Natural killer cell treated with Interleukin-12 subunit alpha and Interleukin-12 subunit beta and Interleukin-15 and Interleukin-18, amount 100 ng/mL, for 72 hours (primary cell): ENCODE measurements at places on chromosomes 2 and 18. TPM values are rescaled to one million over a fixed set of nuclear protein-coding genes. Genes with fewer than 3 reads are reported as not detected.

DNA sequence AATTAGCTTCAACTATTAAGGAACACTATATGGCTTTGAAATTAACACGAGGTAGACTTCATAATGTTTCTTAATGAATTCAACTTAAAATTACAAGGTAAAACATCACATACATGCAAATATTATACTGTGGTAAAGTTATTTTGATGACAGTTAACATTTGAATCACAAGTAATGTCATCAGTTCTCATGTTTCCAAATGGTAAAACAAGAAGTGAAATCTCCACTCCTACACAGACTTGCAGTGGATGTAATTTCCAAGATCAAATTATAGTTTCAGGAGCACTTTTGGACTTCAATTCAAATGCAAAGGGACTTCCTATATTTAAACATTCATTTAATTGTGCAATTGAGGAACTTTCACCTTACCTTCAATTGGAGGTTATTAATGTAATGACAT lies 39.1 kb downstream of the C18orf54 start:
- H3K27me3 ChIP-seq: no peaks in the 10 kb centered on the region
- no peak for DNase-seq
- H3K36me3 ChIP-seq: no peaks in the 10 kb centered on the region
- peaks cover 6% of the 10 kb centered on the region for H3K4me1 ChIP-seq

DNA sequence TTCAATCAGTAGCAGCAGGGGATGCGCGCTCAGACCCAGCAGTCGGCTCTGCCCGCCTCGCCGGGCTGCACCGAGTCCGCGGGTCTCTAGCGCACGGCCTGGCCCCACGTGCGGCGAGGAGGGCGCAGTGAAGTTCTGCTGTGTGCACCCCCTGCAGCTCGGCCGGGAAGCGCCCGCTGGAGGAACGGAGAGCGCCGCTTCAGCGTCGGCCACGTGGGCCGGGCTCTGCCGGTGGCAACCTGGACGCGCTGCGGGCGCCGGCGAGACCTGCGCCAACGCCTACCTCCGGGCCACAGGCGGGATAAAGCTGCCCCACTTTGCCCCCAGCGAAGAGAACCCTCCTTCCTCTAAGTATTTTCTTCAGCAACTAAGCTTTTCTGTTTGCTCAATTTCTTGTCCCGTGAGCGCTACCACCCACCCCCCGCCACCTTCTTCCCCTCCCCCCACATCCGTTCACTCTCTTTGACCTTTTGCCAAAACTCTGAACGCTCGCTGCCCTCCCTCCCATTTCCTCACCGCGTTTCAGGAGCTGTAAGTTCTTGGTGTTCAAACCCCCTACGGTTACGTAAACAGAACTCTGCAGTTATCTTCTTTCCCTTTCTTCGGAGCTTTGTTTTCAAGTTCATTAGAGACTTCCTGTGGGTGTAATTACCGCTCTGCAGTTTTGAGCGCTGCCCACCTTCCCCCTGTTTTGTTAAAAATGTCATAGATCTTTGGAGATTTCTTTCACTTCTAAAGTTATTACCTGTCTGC lies 42.6 kb upstream of the EDAR start:
- H3K4me1 ChIP-seq: peaks cover 9% of the 10 kb centered on the region
- H3K27me3 ChIP-seq: no peaks in the 10 kb centered on the region
- no peak for DNase-seq
- peak overlapping the region; percentile 52 for H3K27ac ChIP-seq
- peak overlapping the region; percentile 84 for H3K4me3 ChIP-seq

NT5C1B gene
- not detected for total RNA-seq

DNA sequence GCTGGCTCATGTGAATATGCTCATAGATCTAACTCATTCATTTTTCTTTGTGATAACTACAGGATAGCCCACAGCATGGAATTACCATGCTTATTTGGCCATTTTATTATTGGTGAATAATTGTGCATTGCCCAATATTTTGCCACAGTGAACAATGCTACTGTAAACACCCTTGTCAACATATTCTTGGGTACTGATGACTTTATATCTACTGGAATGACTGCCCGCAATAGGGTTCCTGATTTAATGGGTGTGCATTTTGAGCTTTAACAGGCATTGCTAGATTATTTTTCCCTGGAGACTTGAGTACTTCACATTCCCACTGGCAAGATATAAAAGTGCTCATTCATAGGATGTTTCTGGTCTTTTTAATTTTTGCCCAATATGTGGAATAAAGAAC lies 42.7 kb upstream of the EVA1A start:
- H3K4me3 ChIP-seq: no peak overlapping the region
- no peaks in the 10 kb centered on the region for H3K36me3 ChIP-seq
- no peak for DNase-seq
- H3K27ac ChIP-seq: no peak overlapping the region
- peaks cover 54% of the 10 kb centered on the region for H3K27me3 ChIP-seq

DNA sequence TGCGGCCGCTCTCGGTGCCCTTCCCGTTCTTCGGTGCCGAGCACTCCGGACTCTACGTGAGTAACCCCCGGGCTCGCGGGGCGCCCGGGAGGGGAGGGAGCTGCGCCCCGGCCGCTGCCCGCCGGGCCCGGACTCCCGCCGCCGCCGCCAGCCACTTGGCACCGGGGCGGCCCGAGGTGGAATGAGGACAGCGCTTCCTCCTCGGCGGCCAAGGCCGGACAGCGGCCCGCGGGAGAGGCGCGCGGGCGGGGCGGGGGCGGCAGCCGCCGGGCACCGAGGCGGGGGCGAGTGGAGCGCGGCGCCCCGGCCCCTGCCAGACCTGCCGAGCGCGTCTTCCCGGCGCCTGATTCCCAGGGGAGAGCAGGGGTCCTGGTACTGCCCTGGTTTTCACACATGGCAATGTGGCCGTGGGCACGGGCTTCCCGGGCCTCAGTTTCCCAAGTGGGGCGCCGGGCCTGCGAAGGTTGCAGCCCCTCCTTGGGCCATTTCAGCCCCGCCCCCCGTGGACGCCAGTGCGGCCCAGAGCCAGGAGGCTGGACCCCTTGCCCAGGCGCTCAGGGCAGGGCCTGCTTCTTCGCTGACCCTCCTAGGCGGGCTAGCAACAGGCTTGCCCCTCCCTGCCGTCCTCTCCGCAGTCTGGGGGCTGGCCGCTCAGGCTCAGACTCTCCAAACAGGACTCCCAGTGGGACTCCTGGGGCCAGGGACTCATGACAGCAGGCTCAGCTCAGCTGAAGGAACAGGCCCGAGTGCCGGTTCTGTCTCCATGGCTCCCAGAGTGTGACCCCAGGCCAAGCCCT lies 775 bp downstream of the SNED1 start:
- H3K36me3 ChIP-seq: no peaks in the 10 kb centered on the region
- no peak for DNase-seq
- H3K4me1 ChIP-seq: peaks cover 6% of the 10 kb centered on the region
- peaks cover 16% of the 10 kb centered on the region for H3K27me3 ChIP-seq

- DNase-seq: no peak
- H3K27ac ChIP-seq: no peak overlapping the region
- H3K27me3 ChIP-seq: no peaks in the 10 kb centered on the region
These were observed 109.4 kb downstream of the NRXN1 start for GRCh38 chr2:50922506-50922905.

DNA sequence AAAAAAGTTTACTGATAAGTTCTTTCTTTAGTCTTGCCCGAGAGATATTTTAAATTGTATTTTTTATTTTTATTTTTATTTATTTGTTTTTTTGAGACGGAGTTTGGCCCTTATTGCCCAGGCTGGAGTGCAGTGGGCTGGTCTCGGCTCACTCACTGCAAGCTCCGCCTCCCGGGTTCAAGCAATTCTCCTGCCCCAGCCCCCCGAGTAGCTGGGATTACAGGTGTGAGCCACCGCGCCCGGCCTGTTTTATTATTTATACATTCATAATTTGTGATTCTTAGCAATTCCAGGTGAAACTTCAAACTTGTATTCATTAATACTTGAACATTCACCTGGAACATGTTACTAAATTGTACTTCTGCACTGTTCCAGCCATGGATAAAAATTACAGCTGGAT lies 2.9 kb downstream of the CREB1 start:
- DNase-seq: no peak
- H3K4me1 ChIP-seq: peaks cover 33% of the 10 kb centered on the region
- H3K27ac ChIP-seq: peak overlapping the region; percentile 96
- peak overlapping the region; percentile 95 for H3K4me3 ChIP-seq
- no peaks in the 10 kb centered on the region for H3K27me3 ChIP-seq

DNA sequence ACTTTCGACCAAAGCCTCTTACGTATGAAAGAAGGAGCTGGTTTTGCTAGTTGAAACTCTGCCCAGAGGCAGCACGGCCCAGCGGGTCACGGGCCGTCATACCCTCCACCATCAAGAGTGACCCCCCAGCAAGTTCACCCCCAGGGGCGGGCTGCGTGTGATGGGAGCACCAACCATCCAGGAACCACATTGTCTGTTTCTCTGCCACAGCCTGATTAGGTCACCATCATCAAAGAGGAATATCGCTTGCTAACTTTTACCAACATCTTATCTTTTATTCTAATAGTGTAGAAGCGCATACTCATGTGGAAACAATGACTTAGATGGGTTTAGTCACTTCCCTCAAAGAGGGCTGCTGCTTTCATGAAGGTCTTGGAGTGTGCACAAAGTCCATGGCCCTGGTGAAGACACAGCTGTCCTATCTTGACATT lies 116.6 kb upstream of the SMIM21 start:
- no peak for DNase-seq
- no peak overlapping the region for H3K4me3 ChIP-seq
- no peak overlapping the region for H3K27ac ChIP-seq
- no peaks in the 10 kb centered on the region for H3K4me1 ChIP-seq
- peaks cover 17% of the 10 kb centered on the region for H3K27me3 ChIP-seq

TYW5 gene
- total RNA-seq: 10.7 TPM

GRCh38 chr18:61921621-61922235 lies 28.9 kb upstream of the RNF152 start:
- peak; percentile 51 for DNase-seq
- H3K4me3 ChIP-seq: peak overlapping the region; percentile 6
- no peaks in the 10 kb centered on the region for H3K36me3 ChIP-seq
- H3K27ac ChIP-seq: no peak overlapping the region
- peaks cover 7% of the 10 kb centered on the region for H3K4me1 ChIP-seq
- H3K27me3 ChIP-seq: no peaks in the 10 kb centered on the region

- H3K27ac ChIP-seq: no peak overlapping the region
- no peak for DNase-seq
- no peak overlapping the region for H3K4me3 ChIP-seq
- H3K4me1 ChIP-seq: no peaks in the 10 kb centered on the region
- H3K27me3 ChIP-seq: peaks cover 21% of the 10 kb centered on the region
These were observed 111.2 kb upstream of the KLHL29 start for GRCh38 chr2:23273786-23274185.

DNA sequence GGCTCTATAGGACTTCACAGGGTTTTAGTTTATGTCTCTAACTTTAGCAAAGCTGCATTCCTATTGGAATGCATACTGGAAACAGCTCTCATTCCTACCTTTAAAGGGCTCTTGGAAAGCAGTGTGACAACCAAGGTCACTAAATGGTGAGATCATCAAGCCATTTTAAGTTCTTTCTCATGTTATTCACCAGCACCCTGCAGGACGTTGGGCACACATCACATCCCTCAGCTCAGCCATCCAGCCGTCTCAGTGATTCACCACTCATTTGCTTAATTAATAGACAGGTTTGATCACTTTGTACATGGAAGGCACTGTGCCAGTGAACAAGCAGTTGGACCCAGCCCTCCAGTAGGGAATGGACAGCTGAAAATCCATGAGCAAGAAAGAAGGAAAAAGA lies 32.2 kb upstream of the RBM44 start:
- peaks cover 13% of the 10 kb centered on the region for H3K36me3 ChIP-seq
- H3K27me3 ChIP-seq: no peaks in the 10 kb centered on the region
- no peak overlapping the region for H3K4me3 ChIP-seq
- no peak for DNase-seq
- peaks cover 6% of the 10 kb centered on the region for H3K4me1 ChIP-seq

POTEC gene
- total RNA-seq: not detected

- no peaks in the 10 kb centered on the region for H3K36me3 ChIP-seq
- no peak overlapping the region for H3K4me3 ChIP-seq
- no peak overlapping the region for H3K27ac ChIP-seq
These were observed 288.8 kb upstream of the PIK3C3 start for GRCh38 chr18:41666231-41666630.

GRCh38 chr2:201257381-201257955 lies 2.9 kb upstream of the CASP8 start:
- H3K27ac ChIP-seq: peak overlapping the region; percentile 93
- H3K27me3 ChIP-seq: no peaks in the 10 kb centered on the region
- H3K4me3 ChIP-seq: peak overlapping the region; percentile 93
- peaks cover 5% of the 10 kb centered on the region for H3K36me3 ChIP-seq

DNA sequence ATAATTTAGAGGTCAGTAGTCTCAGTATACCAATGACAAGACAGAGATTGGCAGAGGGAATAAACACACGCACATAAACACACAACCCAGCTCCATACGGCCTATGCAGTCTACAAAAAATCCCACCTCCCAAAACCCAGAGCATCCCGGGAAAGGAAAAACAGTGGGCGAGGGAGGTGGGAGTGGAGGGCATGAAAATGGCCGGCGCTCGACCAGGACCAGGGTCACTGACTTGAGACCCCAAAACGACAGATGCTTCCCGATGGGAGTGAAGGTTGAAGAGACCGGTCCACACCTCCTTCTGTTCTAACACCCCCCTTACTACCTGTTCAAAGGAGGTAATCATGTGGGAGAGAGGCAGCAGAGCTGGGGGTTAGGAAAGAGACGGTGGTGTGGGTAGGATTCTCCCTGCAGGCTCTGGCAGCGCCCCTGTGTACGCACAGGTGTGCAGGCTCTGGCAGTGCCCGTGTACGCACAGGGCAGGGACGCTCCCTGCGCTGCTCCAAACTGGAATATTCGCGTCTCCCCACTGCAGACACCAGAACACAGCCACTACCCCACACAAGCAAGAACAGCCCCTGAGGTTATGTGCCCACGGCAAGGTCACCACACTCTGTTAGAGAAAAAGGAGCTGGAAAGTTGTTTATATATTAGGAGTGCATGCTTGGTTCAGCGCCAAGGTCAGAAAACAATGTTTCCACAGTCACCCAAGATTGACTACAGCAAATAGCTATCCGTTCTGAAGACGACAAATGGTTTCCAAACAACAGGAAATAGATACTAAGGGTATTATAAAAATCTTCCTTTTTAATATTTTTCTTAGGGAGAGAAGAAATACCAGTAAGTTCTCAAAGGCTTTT lies 67.9 kb downstream of the EIPR1 start:
- H3K4me3 ChIP-seq: no peak overlapping the region
- peaks cover 18% of the 10 kb centered on the region for H3K4me1 ChIP-seq
- no peaks in the 10 kb centered on the region for H3K27me3 ChIP-seq
- no peak for DNase-seq
- no peak overlapping the region for H3K27ac ChIP-seq
- H3K36me3 ChIP-seq: no peaks in the 10 kb centered on the region

DNA sequence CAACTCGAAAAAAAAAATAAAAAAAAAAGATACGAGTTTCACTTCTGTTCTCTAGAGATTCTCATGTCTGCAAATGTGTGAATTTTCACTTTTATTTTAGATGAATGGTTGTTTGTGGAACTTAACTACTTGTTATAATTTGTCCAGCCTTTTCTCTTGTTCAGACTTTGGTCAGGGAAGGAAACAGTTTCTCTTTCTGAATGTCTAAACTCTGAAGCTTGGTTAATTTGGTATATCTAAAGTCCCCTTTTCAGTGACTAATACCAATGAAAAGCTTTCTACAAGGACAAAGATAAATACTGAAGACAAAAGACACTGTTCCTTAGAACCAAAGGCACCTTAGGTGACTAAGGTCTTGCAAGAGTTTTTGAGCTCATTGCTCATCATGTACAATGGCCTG lies 144.4 kb upstream of the PIEZO2 start:
- H3K27me3 ChIP-seq: no peaks in the 10 kb centered on the region
- H3K4me3 ChIP-seq: no peak overlapping the region
- DNase-seq: no peak
- H3K4me1 ChIP-seq: no peaks in the 10 kb centered on the region

GRCh38 chr2:111662771-111663470 lies 221.1 kb downstream of the ANAPC1 start:
- H3K27me3 ChIP-seq: no peaks in the 10 kb centered on the region
- DNase-seq: no peak
